Stimulated activated CD8-positive, alpha-beta memory T cell treated with anti-CD3 and anti-CD28 coated beads, Interleukin-15, amount 100 ng/mL, for 4 hours (primary cell): ENCODE measurements at places on chromosomes 5 and 9.

DNA sequence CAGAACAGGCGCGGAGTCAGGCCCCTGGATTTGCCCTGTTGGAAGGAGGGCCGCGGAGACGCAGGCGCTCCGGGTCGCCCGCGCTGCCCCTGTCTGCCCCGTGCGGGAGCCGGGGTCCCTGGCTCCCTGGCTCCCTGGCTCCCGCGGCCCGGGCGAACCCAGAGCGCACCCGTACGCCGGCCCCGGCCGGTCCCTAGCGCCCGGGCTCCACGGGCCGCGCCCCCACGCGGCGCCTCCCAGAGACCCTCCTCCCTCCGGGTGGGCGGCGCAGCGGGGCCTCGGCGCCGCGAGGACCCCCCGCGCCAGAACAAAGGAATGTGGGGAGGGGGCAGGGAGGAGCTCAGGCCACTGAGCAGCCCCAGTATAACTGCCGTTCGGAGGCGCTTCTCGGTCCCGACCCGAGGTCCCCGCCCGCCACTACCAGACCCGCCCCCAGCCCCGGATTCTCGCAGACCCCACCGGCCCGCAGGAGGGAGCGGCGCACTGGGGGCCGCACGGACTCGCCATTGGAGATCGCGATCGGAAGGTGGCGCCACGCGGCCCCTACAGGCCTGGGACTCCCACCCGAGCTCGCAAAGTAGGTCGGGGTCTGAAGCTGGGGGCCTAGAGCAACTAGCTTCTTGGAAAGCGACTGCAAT lies 2.4 kb downstream of the NFIL3 start:
- no peak for DNase-seq

DNA sequence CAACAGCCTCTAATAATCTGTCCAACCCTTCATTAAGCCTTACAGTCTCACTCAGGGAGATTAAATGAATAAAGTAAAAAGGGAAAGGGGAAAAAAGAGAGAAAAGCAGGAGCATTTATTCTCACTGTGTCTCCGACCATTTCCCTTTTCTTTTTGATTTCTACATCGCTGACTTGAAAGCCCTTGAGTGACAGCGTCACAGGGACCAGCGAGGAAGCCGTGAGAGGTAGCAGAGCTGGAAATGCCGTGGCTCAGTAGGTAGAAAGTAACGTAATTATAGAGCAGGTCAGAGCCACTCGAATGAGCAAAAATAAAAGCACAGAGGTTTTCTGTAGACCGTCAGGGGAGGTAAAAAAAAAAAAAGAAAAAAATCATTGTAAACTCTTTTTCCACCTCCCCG lies 52.4 kb downstream of the ASS1 start:
- no peak for DNase-seq

GRCh38 chr5:118301696-118302095 lies 686.7 kb downstream of the DTWD2 start:
- DNase-seq, result no peak

GRCh38 chr9:37839496-37840461 lies 39.2 kb downstream of the DCAF10 start:
- DNase-seq, result no peak

DNA sequence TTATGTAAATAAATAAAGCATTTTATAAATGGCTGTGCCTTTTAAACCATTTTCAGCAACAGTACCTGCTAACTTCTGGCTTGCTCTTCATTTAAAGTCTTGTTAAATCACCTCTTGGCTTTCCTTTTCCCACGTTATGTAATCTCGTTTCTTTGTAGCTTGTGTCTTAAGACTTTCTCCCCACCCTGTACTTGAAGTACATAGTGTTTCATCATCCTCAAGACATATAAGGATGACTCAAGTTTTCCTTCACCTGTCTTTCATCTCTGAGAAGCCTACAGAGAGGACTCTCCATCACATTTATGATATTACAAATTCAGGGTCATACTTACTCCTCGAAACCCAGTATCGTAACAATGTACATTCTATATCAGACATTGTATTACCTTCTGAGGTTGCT lies 33.9 kb downstream of the PRELID2 start:
- DNase-seq, result no peak
